ENCODE measurements at places on chromosomes 4 and X.

DNA sequence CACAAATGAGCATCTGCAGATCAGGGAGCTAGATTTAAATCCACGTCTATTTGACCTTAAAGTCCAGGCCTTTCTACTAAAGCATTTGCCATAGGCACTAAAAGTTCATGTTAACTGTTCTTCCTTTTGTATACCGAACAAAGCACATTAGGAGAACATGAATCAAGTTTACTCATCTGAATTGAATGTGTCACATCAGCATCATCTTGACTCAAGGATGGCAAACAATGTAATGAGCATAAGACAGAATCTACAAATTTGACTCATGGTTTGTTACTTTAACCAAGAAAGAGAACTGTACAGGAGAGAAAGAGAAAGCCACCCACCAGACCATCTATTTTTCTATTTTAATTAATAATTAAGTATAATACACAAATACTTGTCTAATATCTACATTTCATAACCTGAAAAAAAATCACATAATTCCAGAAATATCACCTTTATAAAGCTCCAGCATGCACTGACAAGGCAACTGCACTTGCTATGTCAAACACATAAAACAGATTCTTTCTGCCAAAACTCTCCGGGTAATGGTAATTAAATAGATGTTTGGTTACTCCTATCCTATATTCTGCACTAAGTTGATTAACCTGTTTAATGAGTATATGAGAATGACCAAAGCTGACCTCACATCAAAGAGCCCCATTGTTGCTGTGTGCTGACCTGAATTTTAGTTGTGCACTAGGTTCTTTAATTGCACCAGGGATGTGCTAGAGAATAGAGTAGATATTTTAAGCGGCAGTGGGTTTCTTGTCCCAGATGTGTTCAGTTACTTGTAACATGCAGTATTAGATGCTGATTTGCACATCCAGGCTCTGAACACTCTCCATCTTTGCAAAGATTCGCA, 42.5 kb upstream of the LEF1 start:
- no peak for DNase-seq

GRCh38 chr4:41339812-41340809, 83.4 kb downstream of the UCHL1 start:
- no peak for DNase-seq

GRCh38 chr4:108113229-108113628, 55.5 kb downstream of the LEF1 start:
- no peak for DNase-seq

DNA sequence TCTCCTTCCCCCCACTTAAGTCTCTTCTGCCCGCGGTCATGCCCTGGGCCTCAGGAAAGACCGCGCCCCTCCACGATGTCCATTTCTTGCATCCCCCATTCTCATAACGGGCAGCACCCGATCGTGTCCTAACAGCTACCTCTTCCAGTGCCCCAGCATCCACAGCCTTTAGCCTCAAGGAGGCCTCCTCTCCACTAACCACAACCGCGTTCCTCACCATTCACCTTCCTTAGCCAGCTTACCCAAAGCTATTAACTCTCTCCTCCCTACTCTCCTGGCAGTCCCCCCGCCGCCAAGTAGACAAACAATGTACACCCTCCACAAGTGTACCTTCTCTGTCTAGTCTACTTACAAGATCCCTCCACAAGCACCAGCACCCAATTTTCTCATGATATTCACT, 58.6 kb upstream of the PAGE5 start:
- DNase-seq = no peak

GRCh38 chr4:87529187-87529586, at the start of gene SPARCL1:
Gene SPARCL1, minus strand, starts transcription at chr4:87529376. Its CDS starts 29,802 bp downstream, at chr4:87499574.
- no peak for DNase-seq

All from NCI-H1436 treated with DMSO at 0.1 percent for 48 hours (cell line).